ENCODE measurements at places on chromosomes 2 and 18. TPM values are rescaled to one million over a fixed set of nuclear protein-coding genes. Genes with fewer than 3 reads are reported as not detected.

The LYPD6 gene
- 3.2 TPM for total RNA-seq

- no peak for DNase-seq
Measured at GRCh38 chr2:128522829-128523228, 204.2 kb upstream of the HS6ST1 start.

The KCNIP3 gene
- 15.6 TPM for total RNA-seq

GRCh38 chr2:223586261-223586660 is 15.9 kb downstream of the SCG2 start:
- peak; percentile 66 for DNase-seq

The CXCR4 gene
- total RNA-seq = 0.54 TPM

The RESP18 gene
- total RNA-seq = not detected

The ANKRD30BL gene
- total RNA-seq = not detected

DNA sequence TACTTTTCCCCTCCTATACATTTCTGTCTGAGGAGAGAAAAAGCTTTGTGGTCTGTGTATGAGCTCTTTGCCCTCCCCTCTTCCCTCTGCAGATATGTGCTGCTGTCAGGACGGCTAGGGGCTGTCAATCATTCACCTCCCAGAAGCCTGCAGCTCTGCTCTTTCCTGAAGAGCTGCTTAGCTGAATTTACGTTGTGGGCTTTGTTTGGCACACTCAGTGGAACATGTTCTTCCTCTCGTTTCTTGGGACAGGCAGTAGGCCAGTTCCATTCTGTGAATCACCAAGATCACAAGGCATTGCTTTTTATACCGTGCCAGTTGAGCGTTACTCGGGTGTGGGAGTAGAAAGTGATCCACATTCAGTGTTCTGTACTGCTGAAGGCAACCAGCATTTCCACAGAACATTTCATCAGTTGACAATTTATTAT is 136.7 kb downstream of the LAMA3 start:
- DNase-seq = peak; percentile 89
